ENCODE measurements at places on chromosomes 11 and 22. TPM values are rescaled to one million over a fixed set of nuclear protein-coding genes. Genes with fewer than 3 reads are reported as not detected.

GRCh38 chr22:33909075-33909458 lies 11.2 kb downstream of the LARGE1 start:
- no peak for ATAC-seq

DNA sequence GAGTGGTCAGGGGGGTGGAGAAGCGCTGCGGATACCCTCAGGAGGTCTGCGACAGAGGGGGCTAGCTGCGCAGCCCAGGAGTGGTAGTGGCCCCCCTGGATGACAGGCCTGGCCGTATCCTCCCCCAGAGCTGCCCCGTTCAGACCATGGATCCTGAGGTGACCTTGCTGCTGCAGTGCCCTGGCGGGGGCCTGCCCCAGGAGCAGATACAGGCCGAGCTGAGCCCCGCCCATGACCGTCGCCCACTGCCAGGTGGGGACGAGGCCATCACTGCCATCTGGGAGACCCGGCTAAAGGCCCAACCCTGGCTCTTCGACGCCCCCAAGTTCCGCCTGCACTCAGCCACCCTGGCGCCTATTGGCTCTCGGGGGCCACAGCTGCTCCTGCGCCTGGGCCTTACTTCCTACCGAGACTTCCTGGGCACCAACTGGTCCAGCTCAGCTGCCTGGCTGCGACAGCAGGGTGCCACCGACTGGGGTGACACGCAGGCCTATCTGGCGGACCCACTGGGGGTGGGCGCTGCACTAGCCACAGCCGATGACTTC lies 505 bp downstream of the NUDT22 start:
- ATAC-seq, result peak; percentile 26

GRCh38 chr22:42655693-42656092 lies 6.5 kb upstream of the CYB5R3 start:
- ATAC-seq, result peak; percentile 12

- ATAC-seq, result no peak
Observed at GRCh38 chr11:9276571-9276970, 11.4 kb upstream of the DENND5A start.

GRCh38 chr11:62786318-62787004 lies 741 bp upstream of the TMEM179B start:
- peak; percentile 70 for ATAC-seq

DNA sequence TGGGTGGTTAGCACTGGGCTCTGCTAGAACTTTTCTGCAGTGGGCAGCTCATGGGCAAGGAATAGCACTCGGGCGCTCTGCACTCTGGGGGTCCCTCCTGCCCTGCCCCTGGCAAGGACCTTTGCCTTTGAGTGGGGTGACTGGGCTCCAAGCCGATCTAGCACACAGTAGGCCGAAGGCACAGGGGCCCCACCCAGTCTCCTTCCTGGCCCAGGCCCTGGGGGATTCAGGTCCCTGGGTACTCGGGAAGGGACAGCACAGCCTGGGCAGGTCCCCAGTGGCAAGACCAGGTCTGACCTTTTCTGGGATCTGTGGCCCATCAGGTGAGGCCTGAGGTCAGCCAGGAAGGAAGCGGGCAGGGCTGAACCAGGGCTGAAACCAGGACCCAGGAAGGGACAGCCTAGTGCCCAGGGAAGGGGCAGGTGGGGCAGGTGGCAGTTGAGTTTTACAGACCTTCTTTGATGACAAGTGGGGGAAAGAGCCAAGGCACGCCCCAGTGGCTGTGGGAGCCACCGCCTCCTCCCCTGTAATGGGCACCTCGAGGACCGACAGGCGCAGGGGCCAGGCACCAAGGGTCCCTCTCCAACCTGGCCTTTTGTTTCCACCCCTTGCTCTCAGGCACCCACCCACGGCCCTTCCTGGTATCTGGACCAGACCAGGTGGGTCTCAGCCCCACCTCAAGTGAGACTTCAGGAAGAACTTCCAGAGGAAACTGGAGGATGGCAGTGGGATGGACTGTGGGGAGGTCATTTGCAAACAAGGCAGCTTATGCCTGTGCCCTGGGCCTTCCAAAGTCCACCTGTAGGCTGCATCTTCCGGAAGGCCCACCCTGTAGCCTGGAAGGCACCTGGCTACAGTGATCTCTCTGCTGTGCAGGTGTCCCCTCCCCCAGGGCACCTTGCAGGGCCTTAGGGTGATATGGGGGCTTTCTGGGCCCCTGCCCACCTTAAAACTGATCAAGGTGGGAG lies 883 bp upstream of the AIFM3 start:
- ATAC-seq, result no peak

GRCh38 chr11:31767685-31768084 lies 43.4 kb downstream of the PAX6 start:
- no peak for ATAC-seq

DNA sequence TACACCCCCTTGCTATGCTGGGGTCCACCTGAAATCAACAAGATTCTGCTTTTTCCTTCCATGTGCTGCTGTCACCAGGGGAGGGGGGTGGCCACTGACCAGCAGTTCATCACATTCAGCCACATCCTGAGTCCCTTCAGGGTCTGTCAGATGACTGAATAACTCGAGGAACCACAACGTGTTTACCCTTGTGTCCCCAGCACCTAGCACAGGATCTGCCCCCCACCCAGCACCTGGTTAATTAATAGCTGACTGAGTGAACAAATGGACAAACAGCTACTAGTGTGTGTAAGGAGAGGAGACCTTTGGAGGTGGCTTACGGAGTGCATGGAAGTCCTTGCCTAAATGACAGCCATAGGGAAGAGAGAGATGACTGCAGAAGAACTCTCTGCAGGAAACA lies 119.5 kb upstream of the NCAM1 start:
- ATAC-seq, result no peak

DNA sequence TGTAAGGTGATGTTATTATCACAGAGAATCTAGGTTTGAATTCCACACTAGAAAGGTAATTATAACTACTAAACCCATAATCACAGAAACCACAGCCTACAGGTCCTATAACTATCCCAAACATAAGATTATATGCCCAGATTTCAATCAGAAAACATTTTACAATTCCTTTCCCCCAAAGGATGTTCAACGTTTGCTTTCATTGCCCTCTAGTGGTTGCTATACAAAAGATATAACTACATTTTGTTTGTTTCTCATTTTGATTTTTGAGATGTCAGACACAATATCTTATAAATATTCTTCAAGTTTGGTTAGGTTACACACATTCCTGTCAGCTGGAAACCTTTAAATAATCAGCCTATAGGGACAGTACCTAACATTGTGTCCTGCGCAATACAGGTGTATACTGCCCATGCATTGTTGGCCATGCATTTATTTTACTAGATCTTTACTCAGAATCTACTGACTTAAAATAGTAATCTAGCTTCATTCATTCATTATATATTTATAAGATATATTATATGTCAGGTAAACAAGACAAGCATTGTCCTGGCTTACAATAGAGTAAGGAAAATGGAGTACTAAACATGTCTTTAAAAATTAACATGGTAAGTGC lies 530.5 kb upstream of the CCDC90B start:
- no peak for ATAC-seq

GRCh38 chr11:129208863-129209262 lies 16.7 kb upstream of the ARHGAP32 start:
- ATAC-seq, result no peak

GRCh38 chr22:29351891-29352290 lies 36.4 kb upstream of the RASL10A start:
- ATAC-seq, result no peak

DNA sequence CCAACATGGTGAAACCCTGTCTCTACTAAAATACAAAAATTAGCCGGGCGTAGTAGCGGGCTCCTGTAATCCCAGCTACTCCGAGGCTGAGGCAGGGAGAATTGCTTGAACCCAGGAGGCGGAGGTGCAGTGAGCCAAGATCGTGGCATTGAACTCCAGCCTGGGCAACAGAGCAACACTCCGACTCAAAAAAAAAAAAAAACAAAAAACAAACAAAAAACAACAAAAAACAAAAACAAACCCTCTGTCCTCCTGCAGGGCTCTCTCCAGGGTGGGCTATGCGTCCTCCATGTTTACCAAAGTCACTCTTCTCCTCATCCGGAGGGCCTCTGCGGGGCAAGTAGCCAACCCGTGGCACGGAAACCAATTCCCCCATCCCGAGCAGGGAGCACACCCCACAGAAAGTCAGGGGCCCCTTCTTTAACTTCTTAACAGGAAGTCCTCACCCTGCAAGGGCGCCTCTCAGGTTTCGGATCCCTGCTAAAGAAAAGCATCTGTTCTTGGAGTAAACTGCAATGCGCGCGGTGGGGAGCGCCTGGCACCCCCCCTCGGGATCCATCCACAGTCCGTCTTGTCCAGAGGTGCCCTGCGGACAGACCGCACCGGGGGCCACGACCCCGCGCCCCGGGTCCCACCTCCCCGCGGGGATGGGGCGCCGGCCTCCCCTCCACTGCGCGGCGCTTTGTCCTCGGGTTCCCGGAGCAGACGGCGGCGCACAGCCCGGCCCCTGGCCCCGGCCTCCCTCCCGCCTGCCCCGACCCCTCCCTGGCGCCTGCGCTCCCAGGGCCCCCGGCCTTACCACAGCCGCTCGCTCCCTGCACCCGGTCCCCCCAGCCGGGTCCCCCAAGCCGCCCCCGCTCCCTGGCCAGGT lies 712 bp downstream of the CERK start:
- peak; percentile 5 for ATAC-seq

DNA sequence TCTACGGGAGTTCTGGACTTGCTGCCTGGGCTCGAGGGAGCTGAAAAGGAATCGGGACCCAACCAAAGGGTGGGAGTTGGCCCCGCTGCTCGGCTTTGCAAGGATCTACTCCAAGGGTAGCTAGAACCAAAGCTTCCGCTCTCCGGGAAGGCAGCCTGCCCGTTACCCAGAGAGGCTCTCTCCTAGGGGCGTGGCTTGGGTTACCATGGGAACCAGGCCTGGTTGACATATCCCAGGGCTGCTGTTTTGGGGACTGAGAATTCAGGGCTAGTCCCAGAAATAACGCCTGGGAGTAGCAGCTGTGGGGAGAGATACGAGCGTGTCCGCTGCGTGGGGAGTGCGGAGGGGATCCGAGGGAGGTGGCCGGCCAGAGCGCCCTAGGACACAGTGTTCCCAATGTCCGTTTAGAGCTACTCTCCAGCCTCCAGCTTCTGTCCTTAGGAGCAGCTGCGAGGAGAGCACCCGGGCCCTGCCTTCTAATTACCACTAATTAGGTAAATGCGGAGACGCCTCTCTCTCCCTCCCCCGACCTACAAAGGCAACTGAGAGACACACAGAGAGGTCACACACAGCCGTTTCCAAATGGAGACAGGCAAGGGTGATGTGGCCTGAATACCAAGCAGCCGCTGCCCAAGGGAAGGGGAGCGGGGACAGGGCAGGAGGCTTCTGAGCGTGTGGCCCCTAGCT lies 141.6 kb upstream of the CADM1 start:
- no peak for ATAC-seq

DNA sequence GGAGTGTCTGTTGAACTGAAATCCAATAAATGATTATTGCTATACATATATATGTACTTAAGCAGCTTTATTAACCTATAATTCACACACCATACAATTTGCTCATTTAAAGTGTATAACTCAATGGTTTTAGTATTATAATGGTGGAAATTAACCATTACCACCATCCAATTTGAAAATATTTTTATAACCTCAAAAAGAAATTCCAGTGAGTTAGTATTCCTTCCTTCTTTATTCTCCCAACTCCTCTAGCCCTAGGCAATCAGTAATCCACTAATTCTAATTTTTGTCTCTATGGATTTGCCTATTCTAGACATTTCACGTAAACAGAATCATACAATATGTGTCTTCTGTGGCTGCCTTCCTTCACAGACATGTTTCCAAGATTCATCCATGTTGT lies 64.8 kb downstream of the MAPK1 start:
- no peak for ATAC-seq

DNA sequence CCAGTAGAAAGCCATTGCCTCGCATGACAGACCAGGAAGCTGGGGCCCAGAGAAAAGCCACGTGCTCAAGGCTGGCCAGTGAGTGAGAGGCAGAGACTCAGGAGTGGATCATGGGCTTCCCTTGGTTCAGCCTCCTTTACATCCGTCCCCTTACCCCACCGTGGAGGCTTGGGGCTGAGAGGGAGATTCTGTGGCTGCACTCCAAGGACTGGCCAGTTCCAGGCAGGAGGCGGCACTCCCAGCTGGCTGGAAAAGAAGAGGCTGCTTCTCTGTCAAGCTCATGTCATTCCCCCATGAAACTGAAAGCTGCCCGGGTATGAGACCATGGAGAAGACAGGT lies 6.6 kb upstream of the ASCL2 start:
- ATAC-seq, result no peak

- ATAC-seq, result peak; percentile 75
Observed at GRCh38 chr22:41256254-41257253, 15.8 kb upstream of the CHADL start.

GRCh38 chr22:29704528-29705285 lies 15.1 kb upstream of the CABP7 start:
- ATAC-seq, result no peak

DNA sequence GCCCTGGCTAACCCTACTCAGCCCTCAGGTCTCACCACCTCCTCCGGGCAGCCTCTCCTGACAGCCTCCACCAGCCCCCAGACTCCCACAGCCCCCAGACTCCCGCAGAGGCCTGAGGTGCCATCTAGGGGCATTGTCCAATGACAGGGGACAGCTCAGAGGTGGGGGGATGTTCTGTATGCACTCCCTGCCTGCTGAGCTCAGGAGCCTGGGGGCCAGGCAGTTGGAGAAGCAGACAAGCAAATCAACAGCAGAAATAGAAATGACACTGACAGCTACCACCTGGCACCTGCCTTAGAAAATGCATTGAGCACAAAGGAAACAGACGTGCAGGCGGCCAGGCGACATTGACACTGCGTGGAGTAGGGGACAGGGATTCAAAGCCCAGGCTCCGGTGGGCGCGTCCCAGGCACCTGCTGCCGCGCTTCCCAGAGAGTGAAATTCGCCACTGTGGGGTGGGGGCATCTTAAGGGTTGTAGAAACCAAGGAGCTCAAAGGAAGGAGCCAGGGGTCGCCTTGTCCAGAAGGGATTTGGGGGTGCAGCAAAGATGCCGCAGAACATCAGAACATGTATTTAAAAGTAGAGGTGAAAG lies 22.5 kb upstream of the WNT7B start:
- no peak for ATAC-seq

DNA sequence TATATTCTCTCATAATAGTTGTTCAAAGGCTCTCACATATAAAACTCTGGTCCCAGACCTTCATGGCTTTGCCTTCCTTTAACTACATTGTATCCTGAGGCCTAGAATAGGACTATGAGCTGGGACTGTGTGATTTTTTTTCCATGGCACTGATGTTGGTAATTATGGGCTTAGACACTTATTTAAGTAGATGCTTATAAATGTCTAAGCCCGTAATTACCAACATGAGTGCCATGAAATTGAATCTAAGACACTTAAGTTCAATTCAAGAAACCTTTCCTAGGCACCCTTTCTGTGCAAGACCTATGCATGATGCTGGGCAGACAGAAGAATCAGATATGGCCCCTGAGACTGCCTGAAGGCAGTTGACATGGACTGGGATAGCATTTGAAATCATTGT lies 63.0 kb downstream of the P4HA3 start:
- ATAC-seq, result no peak

GRCh38 chr11:34209809-34210208 lies 104.4 kb downstream of the NAT10 start:
- no peak for ATAC-seq

The ABTB2 gene
- 3.4 TPM for total RNA-seq

The KLHL35 gene
- total RNA-seq, result 0.84 TPM

The RAC2 gene
- 19.0 TPM for total RNA-seq

The C22orf42 gene
- not detected for total RNA-seq

The TESMIN gene
- 5.2 TPM for total RNA-seq

The CARNS1 gene
- 0.20 TPM for total RNA-seq
